ENCODE measurements at places on chromosomes 1 and 21.

DNA sequence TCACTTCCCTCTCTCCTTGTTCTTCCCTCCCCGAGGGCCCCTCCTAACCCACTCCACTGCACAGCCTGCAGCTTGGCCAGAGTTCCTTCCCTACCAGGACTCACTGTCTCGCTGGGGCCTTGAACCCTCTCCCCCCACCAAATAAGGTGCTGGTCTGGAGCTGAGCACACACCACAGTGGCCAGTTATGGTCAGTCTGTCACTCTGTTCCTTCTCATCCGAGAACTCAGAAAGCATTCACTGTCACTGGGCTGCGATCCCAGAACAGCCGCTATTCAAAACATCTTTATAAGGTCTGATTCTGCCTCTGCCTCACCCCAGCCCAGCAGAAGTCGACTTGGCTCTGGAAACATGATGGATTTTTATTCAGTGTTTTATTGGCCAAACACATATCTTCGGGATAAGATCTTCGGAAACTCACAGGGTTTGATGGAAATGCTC is 19.8 kb upstream of the LBR start:
- no peak for DNase-seq

GRCh38 chr21:45256021-45256911 is 31.4 kb downstream of the POFUT2 start:
- DNase-seq = no peak

DNA sequence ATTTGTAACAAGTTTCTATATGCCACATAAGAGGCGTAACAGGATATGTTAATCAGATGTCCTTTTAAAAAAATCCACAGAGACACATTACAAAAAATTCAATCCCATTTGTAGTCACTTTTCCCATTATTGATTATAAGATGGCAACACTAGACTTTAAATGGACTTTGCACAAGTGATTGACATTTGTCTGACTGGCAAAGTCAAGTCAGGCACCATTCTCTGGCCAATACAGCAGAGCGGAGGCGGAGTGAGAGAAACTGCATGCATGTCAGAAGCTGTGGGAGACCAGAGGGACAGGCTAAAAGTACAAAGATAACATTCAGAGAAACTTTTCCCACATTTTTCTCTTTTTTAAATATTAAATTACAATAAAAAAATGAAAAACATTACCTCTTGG is 28.1 kb upstream of the RGS5 start:
- DNase-seq = no peak

- DNase-seq = no peak
Observed at GRCh38 chr21:36976228-36976861, 9.9 kb upstream of the HLCS start.

DNA sequence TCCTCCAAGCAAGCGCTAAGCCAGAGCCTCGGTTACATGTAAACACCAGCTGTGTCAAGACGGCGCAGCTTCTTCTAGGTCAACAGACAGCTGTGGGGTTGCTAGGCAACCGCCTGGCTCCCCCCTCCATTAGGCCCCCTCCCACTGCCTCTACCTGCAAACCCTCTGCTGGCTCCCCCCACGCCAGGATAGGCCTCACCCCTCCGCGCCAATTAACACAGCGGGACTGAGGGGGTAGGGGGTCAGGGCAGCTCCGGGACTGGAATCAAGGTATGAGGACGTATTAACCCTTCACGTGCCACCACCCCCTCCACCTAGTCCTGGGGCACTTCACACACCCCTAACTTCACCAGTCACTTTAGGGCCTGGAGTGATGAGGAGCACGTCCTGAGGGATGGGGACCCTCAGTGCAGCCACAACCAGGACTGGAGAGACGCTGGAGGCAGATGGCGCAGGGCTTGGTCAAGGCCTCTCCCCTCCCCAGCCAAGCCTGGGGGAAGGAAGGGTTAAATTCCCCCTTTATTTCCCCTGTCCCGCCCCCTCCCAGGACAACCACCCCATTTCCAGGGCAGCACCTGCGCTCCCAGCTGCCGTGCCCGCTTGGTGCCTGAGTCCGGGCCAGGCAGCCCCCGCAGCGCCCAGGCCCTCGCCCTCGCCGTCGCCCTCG is 37.4 kb upstream of the WASF2 start:
- no peak for DNase-seq

All from stimulated activated CD4-positive, alpha-beta T cell treated with anti-CD3 and anti-CD28 coated beads, TNF-alpha, amount 100 ng/mL, for 1 hour (primary cell).